ENCODE measurements at places on chromosomes 1 and 21. TPM values are rescaled to one million over a fixed set of nuclear protein-coding genes. Genes with fewer than 3 reads are reported as not detected.

GRCh38 chr21:34632498-34632897 is 17.6 kb upstream of the RCAN1 start:
- DNase-seq: no peak

- DNase-seq: no peak
Measured at GRCh38 chr1:39525366-39526165, 34.1 kb downstream of the BMP8A start.

The LACTBL1 gene
- not detected for total RNA-seq

- peak; percentile 28 for DNase-seq
Measured at GRCh38 chr1:112849425-112850033, 106.5 kb downstream of the SLC16A1 start.

GRCh38 chr1:99122039-99122438 is 117.4 kb upstream of the PLPPR5 start:
- no peak for DNase-seq

The ZNF436 gene
- 43.7 TPM for total RNA-seq

- DNase-seq: no peak
Measured at GRCh38 chr1:218444173-218444572, 99.0 kb downstream of the TGFB2 start.

DNA sequence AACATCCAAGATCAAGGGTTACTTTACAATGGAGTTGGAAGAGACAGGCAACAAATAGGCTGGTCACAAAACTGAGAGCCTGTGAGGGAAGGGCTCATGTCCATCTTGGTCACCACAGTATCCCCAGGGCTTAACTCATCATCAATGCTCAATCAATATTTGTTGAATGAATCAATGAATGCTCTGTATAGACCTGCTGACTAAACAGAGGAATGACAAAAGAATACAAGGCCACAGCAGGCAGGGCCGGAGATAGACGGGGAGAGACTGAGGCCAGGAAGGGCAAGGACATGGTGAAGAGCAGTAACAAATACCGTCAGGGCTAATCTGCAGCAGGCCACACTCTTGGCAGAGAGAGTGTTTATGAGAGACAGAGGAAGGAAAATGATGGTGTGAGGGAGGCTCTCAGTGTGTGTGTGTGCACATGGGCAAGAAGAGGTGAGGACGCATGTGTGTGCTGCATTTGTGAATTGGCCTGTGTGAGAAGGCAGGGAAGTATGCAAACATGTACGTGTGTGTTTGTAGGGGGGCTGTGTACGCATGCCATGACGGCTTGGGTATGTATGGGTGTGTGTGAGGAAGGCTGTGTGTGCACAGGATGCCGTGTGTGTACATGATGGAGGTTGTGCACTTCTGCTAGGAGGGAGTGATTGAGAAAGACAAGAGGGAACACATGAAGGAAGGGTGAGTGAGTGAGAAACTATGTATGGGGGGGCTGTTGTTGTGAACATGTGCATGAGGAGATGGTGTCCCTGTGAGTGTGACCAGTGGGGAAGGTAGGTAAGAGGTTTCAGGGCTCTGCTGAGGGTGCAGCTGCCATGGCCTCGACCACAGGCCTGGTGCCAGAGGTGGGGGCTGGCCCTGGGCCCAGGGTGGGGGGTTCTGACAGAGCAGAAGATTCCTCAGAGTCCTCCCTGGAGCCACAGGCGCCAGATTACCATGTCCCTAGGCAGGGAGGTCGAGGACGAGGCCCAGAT is 15.4 kb downstream of the AHDC1 start:
- DNase-seq: peak; percentile 53

DNA sequence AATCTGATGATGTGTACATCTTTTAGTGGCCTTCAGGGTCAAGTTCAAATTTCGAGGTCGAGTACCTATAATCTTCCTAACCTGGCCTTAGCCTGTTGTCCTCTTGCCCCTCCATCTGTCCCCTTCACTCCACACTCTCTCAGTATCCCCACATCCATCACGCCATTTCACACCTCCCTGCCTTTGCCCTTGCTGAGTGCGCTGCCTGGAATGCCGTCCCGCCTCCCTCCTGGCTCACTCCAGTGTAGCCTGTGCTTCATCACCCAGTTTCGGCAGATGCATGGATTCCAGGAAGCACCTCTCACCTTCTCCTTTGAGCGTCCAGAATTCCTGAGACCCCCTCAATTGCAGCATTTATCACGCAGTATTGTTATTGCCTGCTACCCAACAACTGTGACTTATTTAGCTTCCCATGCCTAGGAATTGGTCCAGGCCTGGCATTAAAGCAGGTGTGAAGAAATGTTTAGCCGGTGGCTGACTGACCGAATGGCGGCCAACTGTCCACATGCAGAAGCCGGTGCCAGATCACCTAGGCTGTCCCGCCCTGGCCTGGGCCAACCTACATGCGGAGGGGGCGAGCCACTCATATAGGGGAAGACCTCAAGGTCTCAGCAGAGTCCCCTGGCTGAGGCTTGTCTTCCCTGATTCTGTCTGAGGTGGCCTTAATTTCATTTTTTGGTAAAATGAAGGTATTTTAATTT is 34.5 kb downstream of the MYOM3 start:
- DNase-seq: no peak

- DNase-seq: peak; percentile 83
Measured at GRCh38 chr1:45010855-45011811, at the start of gene HECTD3. Gene HECTD3, minus strand, starts transcription at chr1:45011324. Its CDS starts 67 bp downstream, at chr1:45011257.

The KRTAP19-1 gene
- total RNA-seq: not detected

- DNase-seq: no peak
Measured at GRCh38 chr1:238690415-238690814, 696.0 kb upstream of the CHRM3 start.

The GJB4 gene
- total RNA-seq: not detected

DNA sequence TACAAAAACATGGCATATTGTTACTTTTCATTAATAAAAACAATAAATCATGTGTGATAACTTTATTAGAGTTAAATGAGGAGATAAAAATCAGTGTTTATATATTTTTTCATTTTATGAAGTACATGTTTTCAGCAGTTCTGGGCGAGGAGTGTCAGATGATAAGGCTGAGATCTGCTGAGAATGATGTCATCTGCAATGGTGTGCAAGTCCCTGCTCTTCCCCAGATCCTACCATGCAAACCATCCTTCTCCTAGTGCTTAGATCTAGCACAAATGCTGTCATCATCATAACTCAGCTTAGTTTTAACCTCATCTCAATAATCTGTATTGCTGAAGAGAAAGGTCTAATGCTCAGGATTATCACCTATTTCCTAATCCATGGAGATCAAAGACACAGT is 214.4 kb upstream of the DAB1 start:
- no peak for DNase-seq

DNA sequence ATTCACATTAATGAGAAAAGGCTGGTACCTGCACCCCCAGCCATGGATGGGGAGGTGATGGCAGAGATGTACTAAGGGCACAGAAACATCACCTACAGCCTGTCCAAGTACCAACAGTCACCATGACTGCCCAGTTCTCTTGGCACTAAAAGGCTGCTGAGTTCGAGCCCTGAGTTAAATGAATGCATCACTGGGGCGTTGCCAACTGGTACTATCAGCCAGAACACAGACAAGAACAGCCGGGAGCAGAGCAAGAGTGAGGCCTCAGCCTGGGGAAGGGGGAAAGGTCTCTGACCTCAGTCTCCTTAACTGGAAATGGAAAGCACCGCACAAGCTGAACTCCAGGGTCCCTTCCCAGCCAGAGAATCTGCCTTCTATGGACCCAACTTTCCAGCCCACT is 60.5 kb downstream of the GLIS1 start:
- no peak for DNase-seq

The SLFNL1 gene
- 1.1 TPM for total RNA-seq

GRCh38 chr1:171292799-171293198 is 21.2 kb upstream of the FMO4 start:
- peak; percentile 20 for DNase-seq

- DNase-seq: no peak
Measured at GRCh38 chr1:12059722-12060464, 3.2 kb upstream of the TNFRSF8 start.

GRCh38 chr1:40241362-40241761 is 6.4 kb upstream of the TMCO2 start:
- no peak for DNase-seq

The MARK1 gene
- 3.8 TPM for total RNA-seq
